ENCODE measurements at places on chromosomes 16 and 17.
A peak's percentile ranks its signal among the peaks of the same experiment; 100 is the strongest.

DNA sequence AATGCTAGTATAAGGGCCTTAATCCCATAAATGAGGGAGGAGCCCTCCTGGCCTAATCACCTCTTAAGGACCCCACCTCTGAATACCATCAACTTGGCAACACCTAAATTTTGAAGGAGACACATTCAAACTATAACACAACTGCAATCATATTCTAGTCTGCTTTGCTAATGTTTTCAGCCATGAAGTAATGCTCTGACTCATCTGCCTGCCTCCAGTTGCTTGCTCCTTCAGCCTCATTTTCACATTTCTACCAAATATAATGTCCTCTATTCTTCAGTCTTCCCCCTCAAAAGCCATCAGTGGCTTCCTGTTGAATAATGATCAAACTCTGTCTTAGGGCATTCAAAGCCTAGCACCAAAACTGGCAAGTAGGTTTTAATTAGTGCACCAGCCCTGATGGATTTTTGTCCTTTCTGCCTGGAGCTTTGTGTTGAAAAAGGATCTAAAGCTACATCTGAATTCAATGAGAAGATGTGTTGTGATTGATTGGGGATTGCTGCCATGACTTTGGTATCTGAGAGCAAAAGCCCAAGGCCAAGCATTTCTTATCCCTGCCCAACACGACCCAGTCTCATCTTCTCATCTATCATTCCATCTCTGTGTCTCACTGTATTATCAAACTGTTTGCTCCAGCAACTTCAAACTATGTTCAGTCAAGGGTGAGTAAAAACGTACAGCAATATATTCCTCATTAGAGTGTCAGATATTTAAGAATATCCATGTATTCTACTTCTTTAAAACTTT, 140.8 kb upstream of the ELAC2 start:
- DNase-seq, result no peak

DNA sequence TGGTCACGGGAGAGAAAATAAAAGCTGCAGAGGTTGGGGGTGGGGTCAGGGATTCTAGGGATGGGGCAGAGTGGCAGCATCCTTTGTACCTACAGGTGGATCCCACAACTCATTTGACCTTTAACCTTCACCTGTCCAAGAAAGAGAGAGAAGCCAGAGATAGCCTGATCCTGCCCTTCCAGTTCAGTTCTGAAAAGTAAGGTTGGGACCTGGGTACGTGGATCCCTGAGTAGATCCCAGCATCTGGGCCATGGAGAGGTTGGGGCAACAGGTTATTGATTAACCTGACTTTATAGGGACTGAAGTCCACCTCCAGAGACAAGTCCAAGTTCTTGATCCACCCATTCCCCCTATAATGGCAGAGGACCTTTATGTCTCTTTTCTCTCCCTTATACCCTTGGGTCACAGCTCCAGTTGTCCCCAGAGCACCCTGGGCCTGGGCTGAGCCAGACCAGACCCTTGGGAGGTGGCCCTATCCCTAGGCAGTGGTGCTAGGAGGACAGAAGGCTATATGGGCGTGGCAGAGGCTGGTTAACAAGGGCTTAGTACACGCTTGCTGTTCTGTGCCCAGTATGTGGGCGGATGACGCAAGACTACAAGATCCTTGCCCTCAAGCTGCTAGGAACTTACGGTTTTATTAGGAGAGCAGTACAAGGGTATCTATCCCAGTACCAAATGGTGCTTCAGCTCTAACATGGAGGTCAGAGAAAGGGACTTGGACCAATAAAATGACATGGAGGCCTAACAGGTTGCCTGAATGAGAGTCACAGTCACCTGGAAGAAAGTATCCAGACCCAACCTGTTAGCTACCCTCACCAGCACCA, 3.3 kb downstream of the CLDN7 start:
- DNase-seq, result peak; percentile 28

DNA sequence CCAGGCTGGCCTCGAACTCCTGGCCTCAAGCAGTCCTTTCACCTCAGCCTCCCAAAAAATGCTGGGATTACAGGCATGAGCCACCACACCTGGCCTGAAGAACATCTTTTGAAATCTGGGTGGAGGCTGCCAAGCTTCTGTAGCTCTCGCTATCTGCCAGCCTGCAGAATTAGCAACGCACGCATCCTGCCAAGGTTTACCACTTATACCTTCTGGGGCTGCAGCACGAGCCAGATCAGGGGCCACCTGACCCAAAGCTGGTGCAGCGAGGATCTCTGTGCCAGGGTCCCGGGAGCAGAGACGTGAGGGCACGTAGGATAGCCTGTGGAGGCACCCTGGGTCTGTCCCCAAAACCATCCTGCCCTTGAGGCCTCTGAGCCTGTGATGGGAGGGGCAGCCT, 22.2 kb downstream of the SLC38A8 start:
- no peak for DNase-seq

DNA sequence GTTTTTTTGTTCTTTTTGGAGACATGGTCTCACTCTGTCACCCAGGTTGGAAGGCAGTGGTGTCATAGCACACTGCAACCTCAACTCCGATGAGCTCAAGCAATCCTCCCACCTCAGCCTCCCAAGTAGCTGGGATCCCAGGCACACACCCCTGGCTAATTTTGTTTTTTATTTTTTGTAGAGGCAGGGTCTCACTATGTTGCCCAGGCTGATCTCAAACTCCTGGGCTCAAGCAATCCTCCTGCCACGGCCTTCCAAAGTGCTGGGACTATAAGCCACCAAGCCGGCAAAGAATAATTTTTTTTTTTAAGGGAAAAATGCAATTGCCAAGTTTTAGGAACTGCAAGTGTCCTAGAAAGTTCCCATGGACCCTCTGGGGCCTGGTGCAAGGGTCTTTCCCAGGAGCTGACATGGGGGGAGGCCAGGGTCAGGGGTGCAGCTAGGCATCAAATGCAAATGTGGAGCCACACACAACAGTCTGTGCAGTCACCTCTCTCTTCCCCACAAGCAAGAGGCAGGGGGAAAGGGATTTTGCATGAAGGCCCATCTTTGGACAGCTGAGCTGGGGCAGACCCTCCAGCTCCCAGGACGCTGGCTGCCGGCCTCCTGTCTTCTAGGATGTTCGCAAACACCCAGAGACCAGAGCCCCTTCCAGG, 20.1 kb upstream of the BCAR1 start:
- no peak for DNase-seq

DNA sequence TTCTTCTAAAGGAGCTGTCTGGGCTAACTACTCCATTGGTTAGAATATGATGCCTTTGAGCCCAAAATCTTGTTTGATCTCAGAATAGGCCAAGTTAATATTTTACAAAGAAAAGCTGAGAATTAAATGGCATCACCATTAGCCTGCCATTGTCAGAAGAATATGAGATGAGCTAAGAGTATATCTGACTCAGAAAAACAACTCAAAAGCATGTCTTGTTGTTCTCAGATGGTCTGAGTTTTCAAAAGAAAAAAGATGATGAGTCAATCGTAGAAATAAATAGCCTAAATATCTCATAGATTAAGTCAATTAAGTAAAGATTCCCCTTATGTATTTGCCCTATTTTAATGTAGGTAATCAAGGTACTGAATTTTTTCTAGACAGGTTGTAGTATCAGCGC, 197.1 kb upstream of the TBX2 start:
- DNase-seq, result peak; percentile 81

GRCh38 chr17:44363613-44364159, at the start of gene FAM171A2:
FAM171A2 (minus strand) TSS chr17:44363853; CDS start chr17:44363714, 139 bp downstream.
- peak; percentile 76 for DNase-seq

GRCh38 chr17:78401246-78401645, 22.8 kb downstream of the PGS1 start:
- DNase-seq, result peak; percentile 36

DNA sequence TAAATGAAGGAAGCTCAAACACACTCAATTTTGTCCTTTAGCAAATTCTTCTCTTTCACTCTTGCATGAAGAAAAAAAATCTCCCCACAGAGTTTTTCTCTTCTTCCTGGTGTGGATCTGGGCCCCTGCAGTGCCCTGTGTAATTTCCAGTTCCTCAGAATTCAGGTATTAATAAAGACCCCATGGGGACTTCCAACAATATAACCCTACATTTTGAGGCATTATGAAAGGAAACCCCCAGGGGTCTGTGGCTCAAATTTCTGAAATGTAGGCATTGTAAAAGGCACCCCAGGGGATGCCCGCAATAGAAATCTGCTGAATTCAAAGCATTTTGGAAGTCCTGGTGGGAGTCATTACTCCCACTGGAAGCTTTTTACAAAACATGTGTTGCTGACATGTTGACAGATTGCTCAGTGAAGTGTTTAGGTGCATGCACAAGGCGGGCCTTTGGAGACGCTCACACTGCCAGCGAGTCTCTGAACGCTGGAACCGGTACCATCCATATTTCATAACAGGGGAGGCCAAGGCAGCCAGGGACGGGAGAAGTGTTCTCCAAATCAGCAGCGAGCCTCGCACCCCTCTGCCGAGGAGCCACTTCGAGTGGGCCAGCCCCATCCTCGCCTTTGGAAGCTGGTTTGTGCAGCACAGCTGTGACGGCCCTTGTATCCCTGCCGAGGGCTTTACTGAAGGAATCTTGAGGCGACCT, 154.0 kb downstream of the ZNF423 start:
- DNase-seq, result no peak

- peak; percentile 99 for DNase-seq
Measured at GRCh38 chr17:4329838-4330237, 36.6 kb downstream of the UBE2G1 start.

DNA sequence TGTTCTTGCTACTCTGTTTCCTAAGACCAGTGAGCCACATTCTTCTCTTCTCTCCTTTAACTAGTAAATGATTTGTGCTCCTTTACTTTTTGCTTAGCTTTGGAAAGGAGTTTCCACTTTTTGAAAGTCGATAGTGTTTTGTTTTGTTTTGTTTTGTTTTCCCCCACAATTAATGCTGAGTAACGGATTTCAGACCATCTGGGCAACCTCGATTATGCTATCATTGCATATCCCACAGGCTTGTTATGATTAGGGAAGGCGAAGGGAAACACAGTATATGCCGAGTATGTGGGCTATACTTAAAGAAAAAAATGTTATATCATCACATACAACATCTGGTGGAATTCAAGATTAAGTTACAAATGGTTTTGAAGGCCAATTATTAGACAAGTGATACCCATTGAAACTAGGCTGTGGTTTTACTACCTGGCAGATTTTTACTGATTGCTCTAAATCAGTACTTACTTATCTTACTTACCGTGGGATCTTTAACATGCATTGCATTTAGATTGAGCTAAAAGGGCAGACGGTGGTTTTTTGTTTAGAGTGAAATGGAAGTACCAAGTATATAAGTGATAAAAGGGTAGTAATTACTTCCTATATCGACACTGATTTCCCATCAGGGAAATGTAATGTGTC, 361.3 kb upstream of the SOX9 start:
- no peak for DNase-seq

DNA sequence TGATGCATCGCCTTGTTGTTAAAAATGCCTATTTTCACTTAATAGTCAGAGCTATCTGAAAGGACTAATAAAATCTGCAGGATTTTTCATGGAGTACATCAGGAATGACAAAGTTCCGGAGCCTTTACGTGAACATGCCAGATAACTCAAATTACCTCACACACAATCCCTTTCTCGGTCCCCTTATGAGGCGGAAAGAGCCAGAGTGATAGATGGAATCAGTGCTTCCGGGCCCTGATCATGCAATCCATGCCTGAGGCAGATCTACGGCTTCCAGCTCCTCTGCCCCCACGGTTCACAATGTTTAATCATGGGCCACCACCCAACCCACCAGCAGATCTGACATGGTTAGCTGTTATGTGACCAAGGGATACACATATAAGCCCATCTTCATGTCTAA, 17.0 kb downstream of the VPS53 start:
- no peak for DNase-seq

DNA sequence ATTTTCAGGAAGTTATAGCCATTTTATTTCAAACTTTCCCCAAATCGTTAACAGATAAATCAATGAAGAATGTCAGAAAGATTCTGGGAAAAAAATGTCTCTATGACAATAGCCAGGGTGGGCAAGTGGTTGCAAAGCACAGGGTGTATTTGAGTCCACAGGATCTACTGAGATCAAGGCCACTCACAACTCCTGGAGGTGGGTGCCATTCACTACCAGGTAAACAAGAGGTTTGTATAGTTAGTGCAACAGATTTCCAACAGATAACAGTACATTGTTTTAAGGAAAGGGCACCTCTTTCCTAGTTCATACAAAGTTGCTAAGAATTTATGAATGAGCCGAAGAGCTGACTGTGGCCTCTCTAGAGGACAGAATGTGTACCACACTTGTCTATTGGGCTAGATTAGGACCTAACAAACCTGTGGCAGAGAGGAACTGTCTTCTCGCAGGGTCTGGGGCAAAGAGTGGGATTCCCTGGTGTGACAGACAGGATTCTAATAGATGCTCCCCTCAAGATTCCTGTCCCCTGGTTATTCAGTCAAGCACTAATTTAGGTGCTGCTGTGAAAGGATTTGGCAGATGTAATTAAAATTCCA, 52.0 kb upstream of the ZNF629 start:
- no peak for DNase-seq

DNA sequence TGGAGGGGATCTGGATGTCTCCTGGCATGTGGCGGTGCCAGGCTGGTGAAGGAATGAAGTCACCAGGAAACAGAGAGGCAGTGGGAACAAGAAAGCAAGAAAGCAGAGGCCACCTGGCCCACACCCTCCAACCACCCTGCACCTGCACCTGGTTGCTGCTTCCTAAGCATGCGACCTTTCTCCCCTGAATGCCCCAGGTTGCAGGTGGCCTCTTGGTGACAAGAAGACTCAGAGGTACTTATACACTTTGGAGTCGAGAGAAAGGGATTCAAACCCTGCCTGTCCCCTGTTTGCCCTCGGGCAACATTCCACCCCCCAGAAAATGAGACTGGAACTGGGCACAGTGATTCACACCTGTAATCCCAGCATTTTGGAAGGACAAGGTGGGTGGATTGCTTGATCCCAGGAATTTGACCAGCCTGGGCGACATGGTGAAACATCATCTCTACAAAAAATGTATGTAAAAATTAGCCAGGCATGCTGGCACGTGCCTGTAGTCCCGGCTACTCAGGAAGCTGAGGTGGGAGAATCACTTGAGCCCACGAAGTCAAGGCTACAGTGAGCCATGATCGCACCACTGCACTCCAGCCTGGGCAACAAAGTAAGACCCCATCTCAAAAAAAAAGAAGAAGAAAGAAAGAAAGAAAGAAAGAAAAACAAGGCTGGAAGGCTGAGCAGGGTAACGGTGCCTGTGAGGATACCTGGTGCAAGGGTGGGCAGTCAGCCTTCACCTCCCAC, 34.6 kb upstream of the TNRC6C start:
- DNase-seq, result no peak

DNA sequence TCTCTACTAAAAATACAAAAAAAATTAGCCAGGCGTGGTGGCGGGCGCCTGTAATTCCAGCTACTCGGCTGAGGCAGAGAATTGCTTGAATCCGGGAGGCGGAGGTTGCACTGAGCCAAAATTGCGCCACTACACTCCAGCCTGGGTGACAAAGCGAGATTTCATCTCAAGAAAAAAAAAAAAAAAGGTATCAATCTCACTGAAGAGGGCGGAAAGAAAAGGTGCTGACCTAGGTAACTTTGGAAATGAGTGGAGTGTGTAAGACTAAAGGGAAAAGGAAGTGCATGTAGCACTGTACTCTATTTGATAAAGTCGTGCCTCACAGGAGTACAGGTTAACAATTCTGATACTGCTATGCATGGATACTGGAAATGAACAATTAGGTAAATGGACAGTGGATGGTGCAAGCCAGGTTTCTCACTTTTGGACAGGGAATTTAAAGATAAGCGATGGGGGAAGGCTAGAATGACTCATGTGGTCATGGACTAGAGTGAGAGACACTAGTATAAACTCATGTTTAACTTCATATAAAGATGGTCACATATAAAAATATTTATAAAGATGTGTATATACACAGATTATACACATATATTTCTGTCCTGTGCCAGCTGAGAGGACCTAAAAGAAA, 142.9 kb downstream of the CDK5R1 start:
- DNase-seq, result no peak
